ENCODE measurements at places on chromosomes 3 and 15. TPM values are rescaled to one million over a fixed set of nuclear protein-coding genes. Genes with fewer than 3 reads are reported as not detected.

ST8SIA2 gene
- 6.8 TPM for total RNA-seq

MOBP gene
- total RNA-seq, result not detected

DNA sequence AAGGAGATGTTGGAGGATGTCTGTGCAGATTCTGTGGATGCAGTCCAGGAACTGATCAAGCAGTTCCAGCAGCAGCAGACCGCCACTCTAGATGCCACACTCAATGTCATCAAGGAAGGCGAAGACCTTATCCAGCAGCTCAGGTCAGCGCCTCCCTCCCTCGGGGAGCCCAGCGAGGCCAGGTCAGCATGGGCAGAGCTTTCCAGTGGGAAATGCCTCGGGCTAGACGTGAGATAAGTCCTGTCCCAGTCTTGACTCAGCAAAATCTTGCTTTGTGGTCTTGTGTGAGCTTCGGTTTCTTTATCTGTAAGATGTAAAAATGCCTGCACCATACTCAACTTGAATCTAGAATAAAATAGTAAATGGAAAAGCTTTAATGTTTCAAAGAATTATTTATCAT lies 335.1 kb upstream of the UMPS start:
- no peak for DNase-seq

DNA sequence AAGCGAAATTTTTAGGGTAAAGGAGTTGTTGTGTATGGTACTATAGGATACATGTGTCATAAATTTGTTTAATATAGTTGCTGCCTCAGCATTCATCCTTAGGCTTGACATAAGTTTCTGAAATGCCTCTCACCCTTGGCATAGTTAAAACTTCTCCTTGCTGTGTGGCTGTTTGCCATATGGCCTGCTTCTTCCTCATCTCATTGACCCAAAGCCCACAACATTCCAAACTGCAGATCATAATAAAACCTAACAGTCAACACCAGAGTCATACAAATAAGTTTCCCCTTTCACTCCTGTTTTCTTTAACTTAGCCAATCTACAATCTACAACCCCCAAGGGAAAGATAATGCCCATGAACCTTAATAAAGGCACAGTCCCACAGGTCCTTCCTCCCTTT lies 136.6 kb downstream of the TMCC1 start:
- no peak for DNase-seq

GRCh38 chr3:100209948-100210771 lies 50.6 kb upstream of the TBC1D23 start:
- no peak for DNase-seq

Data from heart left ventricle (tissue), 16 donors.